ENCODE measurements at places on chromosomes 11 and 22.

DNA sequence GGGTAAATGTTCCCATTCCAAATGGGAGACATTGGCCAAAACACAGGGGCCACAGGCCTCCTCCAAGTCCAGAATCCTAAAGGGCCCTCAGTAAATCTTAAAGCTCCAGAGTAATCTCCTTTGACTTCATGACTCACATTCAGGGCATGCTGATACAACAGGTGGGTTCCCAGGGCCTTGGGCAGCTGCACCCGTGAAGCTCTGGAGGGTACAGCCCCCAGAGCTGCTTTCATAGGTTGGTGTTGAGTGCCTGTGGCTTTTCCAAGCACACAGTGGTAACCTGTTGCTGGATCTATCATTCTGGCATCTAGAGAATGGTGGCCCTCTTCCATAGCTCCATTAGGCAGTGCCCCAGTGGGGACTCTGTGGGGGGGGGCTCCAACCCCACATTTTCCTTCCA lies 54.0 kb downstream of the NELL1 start:
- DNase-seq, result no peak

- DNase-seq, result no peak
These were observed 15.7 kb upstream of the KCTD14 start for GRCh38 chr11:78038697-78039313.

DNA sequence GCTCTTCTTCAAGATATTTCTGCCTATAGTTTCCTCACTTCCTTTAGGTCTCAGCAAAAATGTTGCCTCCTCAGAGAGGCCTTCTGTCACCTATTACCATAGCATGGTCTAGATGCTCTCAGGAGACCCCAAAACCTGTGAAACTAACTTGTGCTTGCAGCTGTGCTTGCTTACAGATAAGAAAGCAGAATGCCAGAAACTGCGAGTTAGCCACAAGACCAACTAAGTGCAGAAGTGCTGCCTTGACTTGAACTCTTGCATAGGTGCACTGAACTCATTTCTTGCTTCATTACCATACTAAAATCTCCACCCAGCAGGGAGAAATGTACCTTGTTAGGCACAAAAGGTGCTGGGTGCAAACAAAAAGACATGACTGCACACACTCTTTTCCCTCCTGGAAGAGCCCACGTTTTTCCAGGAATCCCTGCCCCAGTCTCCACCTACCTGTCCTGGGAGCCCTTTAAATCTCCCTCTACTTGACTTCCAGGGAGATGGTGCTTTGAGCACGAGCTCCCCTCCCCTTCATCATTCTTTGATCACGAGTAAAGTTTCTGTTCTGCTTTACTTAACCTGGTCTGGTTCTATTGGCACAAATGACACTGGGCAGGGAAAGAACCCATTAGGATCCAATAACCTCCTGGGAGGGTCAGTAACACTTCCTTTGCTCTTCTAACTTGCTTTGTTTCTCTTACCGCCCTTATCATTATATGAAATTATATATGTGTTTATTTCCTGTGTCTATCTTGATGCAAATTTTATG lies 137.7 kb upstream of the DDI1 start:
- no peak for DNase-seq

- no peak for DNase-seq
These were observed 79.8 kb downstream of the BCR start for GRCh38 chr22:23259916-23260644.

GRCh38 chr22:32533265-32534111 lies 58.9 kb downstream of the FBXO7 start:
- DNase-seq, result no peak

- DNase-seq, result peak; percentile 65
These were observed at the start of gene UBE2L6 for GRCh38 chr11:57567515-57568329. Gene UBE2L6, minus strand, starts transcription at chr11:57567672. Its CDS starts 61 bp downstream, at chr11:57567611.

DNA sequence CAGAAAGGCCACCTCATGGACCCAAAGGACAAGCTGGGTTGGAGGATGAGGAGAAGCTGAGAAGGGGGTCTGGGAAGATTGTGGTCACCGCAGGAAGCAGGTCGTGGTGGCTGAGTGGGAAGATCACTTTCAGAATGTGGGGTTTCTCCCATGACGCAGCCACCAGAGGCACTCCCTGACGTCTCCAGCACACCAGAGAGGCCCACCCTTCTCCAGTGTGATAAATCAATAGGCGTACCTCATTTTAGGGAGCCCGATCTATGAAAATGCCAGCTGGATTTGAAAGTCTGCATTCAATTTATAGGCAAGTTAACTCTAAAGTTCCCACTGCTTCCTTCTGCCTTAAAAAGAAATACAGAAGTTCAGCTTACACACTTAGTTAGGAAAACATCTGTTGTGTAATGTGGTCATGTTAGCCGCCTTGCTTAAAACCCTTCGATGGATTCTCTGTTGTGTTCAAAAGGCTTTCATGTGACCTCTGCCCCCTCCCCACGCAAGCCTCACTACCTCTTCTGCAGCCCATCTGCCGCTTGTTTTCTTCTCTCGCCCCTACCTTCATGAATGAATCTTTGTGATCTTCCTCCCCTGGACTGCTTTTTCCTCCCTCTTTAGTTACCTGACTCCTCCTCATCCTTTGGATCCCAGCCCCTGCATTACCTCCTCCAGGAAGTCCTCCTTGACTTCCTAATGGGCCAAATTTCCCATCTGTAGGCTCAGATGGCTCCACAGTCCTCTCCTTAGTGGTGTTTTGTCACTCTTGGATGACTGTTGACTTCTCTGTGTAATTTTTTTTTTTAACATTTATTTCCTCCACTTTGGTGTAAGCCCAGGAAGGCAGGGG lies 10.7 kb downstream of the TSPAN18 start:
- no peak for DNase-seq

DNA sequence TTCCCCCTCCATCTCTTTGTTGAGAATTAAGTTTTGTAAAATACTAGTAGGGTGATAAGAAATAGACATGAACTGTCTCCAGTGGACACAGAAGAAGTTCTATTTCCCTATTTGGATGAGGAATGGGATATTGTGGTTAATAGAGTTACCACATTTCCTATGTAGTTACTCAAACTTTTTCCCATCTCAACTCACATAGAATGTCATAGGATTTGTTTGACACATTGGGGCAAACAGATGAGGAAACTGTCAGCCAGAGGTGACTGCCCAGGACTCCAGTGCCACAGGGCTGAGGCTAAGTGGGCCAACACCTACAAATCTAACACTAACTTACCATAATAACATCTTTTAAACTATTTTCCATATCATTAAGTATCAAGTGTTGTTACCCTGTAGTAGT lies 58.3 kb downstream of the CCDC83 start:
- no peak for DNase-seq

- DNase-seq, result no peak
These were observed 508 bp upstream of the FLI1 start for GRCh38 chr11:128693416-128693712.

- peak; percentile 47 for DNase-seq
These were observed 63.1 kb downstream of the PIWIL4 start for GRCh38 chr11:94630221-94630620.

All from KG1 (cell line).